ENCODE measurements at places on chromosomes 2 and 18.

DNA sequence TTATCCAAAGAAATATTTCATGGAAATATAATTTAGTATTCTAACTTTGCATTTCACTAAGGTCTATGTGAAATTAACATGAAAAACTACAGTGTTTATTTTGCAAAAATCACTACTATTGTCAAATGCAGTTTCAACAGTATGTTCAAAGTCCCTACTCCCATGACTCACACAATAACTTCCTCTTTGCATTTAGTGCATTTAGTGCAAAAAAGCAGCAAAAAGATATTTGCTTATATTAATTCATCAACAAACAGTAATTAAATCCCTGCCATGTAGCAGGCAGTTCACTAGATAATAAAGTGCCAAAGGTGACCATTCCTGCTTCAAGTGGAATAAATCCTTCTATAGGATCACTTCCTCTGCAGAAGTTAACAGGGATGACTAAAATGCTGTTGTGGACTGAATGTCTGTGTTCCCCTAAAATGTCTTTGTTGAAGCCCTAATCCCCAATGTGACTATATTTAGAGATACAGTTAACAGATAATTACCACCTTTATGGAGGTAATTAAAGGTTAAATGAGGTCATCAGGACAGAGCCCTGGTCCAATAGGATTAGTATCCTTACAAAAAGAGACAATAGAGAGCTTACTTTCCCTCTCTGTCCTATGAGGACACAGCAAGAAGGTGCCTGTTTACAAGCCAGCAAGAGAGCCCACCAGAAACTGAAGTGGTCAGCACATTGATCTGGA, 61.7 kb downstream of the STK39 start:
- DNase-seq = no peak

DNA sequence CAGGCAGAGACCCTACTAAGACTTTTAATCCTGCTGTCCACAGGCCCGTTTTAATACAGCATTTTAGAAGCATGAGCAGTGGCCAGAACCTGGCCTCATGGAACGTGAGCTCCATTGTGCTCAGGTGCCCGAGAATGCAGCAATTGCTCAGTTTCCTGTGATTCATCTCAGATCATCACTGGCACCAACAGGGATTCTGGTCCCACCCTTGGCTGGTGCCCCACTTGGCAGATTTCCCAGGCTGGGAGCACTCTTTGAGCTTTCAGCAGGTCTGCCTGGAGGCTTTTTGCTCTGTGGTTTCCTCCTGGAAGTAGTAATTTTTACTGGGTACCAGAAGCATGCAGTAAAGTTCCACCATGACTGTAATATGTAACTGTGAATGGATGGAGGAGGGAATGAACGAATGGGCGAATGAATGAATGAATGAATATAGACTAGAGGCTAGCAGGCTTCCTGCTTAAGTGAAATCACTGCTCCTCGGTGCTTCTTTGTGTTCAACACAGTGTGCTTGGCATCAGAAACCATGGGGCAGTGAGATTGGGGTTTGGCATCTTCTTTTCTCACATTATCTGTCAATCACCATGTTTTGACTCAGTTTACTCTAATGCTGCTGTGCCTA, 312.9 kb downstream of the PRKCE start:
- peak; percentile 64 for DNase-seq

GRCh38 chr2:156434461-156435291, 1.5 kb upstream of the GPD2 start:
- DNase-seq = no peak

GRCh38 chr2:144356402-144356801, 163.5 kb downstream of the ZEB2 start:
- no peak for DNase-seq

DNA sequence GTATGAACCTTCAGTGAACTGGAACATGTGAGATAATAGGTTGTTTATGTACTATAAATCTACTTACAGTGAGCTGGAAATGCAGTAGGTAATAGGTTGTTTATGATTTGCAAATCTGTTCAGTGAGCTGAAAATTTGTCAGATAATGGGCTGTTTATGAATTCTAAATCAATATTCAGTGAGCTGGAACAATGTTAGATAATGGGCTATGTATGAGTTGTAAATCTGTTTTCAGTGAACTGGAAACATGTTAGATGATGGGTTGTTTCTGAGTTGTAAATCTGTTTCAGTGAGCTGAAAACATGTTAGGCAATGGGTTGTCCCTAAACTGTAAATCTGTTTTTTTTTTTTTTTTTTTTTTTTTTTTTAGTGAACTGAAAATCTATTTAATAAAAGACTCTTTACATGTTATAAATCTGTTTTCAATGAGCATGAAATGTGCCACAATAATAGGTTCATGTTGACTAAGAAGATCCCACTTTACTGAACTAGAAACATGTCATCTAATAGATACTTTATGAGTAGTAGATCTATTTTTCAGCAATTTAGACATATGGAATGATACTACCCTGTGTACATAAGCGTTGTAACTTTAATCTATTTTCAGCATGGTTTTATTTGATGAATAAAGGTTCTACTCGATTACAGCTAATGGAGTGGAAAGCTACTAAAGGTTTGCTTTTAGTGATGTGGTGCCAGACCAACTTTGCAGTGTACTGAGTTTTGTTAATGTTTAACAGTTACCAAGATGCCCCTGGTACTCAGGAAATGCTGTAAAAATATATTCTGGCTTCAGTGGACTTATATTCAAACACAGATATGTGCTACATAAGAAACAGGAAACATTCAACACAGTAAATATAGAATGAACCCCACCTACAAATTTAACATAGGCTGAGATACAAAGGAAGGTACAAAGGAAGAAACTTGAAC, 1471.8 kb downstream of the LRP1B start:
- no peak for DNase-seq

- no peak for DNase-seq
These were observed 149.0 kb downstream of the IKZF2 start for GRCh38 chr2:213002383-213002782.

GRCh38 chr2:50991602-50992001, 40.3 kb downstream of the NRXN1 start:
- DNase-seq = no peak

DNA sequence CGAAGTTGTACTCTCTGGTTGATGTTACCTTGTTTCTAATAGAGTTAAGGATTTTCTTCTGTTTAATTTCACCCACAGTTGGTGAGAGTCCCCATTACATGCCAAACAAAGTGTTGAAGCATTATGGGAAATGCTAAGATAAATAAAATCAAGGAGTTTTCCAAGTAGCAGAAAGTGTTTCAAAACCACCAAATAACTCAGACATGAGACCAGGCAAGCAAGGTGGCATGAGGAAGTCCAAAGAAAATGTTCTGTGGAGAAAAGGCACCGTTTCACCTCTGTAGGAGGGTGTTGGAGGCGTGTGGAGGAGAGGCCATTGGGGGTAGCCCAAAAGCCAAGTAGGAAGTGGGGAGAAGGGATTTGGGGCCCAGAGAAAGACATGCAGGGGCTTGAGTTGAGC, 8.7 kb downstream of the CFAP221 start:
- no peak for DNase-seq

GRCh38 chr2:240586919-240587800, 626 bp downstream of the CAPN10 start:
- DNase-seq = peak; percentile 58

- no peak for DNase-seq
These were observed 40.2 kb downstream of the MYOM1 start for GRCh38 chr18:3179430-3180089.

DNA sequence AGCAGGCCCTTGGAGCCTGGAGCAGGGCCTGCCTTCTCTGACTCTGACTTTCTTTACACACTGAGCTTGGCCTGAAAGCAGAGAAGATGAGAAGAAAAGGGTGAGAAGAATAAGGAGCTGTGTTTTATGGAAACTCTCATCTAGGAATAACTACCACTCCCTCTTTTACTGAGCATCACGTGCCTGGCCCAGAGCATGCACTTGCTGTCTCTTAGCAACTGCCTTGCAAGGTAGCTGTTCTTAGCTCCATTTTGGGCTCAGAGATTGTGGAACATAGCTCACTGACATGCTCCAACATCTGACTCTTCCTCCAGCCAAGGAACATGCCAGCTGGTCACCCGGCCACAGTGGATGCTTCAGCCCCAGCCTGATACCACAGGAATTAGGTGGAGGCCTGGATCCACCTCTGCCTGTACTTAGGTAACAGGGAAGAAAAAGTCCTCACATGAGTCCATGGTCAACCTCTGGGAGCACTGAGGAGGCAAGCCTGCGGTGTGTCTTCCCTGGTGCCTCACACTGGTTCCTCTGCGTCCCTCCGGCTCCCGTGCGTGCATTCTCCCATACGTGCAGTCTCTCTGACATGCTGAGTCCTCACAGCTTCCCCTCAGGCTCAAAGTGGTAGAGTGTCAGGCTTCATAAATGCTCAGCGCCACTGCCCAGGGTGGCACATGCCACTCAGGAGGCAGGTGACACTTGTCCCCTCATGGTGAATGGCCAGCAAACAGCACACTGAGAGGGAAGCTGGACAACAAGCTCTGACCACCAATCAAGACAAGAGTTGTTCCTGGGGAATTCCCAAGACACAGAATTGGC, 35.7 kb downstream of the AMER3 start:
- no peak for DNase-seq

- DNase-seq = no peak
These were observed 94.9 kb downstream of the MGAT5 start for GRCh38 chr2:134348760-134349159.

DNA sequence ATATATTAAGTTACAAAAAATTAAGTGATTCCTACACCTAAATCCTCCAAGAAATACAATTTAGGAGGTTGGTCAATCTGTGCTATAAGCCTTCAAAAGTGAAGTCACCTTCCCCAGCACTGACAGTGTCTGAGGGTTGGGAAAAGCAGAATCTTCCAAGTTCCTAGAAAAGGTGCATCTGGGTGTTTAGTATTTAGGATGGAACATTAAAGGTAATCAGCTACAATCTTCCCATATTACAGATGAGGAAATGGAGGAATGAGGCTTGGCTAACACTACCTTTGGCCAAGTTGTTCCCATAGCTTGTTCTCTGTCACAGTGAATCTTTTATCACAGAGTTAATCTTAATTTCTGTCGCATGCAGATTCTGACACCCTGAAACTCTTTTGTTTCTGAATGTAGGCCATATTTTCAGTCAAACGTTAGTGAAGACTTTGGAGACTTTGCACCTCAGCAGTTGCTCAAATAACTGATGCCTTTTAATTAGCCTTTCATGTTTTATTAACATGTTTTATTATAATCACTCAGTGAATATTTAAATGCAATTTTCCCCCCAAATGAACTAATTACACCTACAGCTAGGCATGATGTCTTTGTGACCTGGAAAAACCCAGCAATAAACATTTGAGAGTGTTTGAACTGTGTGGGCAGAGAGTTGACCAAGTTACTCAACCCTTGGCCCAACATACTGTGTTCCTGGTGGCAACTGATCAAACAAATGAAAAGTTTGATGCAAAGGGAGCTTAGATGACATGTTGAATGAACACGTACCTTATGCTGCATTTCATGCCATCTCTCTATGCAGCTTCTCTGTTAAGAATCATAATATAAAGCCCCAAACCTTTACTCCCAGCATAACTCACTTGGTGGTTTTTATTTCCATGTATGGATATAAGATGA, 17.6 kb downstream of the FN1 start:
- no peak for DNase-seq

GRCh38 chr2:178718283-178718682, 88.9 kb downstream of the TTN start:
- DNase-seq = no peak

GRCh38 chr2:158921599-158922408, 46.6 kb upstream of the TANC1 start:
- DNase-seq = no peak

- DNase-seq = no peak
These were observed 38.9 kb downstream of the CTAGE1 start for GRCh38 chr18:22378672-22379282.

GRCh38 chr2:98004047-98004446, 8.3 kb upstream of the TMEM131 start:
- DNase-seq = no peak

- DNase-seq = no peak
These were observed 97.4 kb upstream of the NABP1 start for GRCh38 chr2:191580581-191580980.

DNA sequence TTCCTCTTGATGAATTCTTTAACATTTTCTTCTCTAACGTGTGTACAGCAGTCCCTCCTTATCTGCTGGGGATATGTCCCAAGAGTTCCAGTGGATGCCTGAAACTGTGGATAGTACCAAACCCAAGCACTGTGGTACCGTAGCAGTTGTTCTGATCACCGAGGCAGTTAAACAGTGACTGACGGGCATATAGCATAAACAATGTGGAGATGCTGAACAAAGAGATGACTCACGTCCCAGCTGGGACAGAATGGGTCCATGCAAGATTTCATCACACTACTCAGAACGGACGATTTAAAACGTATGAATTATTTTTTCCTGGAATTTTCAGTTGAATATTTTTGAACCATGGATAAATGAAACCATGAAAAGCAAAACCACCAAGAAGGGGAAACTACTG, 54.5 kb upstream of the SPAG16 start:
- no peak for DNase-seq

DNA sequence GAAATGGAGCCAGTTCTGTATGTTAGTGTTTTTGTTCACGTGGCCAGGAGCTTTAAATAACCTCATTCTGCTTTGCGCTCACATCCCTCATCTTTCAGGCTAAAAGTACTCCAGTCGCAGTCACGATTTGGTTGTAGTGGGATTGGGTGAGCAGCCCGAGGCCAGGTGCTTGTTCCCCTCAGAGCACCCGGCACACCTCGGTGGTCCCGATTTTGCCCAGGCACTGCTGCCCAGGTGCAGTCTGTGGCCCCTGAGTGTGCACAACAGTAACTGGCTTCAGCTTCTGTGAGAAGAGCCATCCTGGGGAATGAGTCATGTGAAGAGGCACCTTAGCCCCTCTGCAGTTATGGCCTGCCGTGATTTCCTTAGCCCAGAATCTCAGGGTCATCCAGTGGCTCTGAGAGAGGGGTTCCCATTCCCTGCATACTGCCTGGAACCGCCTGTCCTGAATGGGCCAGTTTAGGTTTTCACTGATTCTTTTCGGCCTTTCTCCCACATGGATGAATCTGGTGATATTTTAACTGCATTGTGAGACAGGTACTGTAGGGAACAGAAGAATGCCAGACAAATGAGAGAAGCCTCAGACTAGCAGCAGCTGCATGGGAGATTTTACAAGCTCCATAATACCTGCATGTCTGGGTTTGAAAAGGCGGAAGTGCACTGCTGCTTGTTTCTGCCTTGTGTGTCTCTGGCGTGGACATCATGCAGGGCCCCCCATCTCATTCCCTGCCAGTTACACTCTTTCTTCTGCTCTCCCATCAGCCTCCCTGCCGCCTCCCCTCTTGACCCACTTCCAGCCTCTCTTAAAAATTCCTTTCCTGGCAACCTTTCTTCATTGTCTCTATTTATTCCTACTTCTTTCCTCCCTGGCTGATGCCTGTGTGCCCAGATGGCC, 33.5 kb downstream of the IMPA2 start:
- no peak for DNase-seq
